Fibroblast of skin of right biceps (primary cell): ENCODE measurements at places on chromosomes 4 and X.
A peak's percentile ranks its signal among the peaks of the same experiment; 100 is the strongest.

GRCh38 chr4:80101792-80102116, 28.7 kb upstream of the ANTXR2 start:
- peak; percentile 54 for DNase-seq

- DNase-seq: peak; percentile 56
These were observed 82.1 kb downstream of the FIP1L1 start for GRCh38 chr4:53459548-53459947.

DNA sequence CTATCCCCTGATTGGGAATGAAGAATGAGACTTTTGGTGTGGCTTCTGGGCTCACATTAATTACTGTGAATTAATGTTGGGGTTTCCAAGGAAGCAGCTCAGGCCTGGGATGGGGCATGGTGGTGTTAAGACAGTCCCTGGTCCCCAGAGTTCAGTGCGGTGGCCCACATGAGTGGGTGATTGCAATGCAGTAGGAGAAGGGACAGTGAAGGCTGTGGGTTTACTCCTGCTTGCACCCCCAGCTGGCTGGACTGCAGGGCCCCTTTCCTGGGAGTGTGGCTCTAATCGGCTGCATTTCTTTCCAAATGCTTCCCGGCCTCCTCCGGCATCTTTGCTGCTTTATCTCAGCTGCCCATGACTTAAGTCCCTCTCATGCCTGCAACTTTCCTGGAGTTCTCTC, 28.2 kb upstream of the GPR78 start:
- DNase-seq: no peak

- DNase-seq: no peak
These were observed 13.4 kb downstream of the GIMD1 start for GRCh38 chr4:106355193-106355592.

DNA sequence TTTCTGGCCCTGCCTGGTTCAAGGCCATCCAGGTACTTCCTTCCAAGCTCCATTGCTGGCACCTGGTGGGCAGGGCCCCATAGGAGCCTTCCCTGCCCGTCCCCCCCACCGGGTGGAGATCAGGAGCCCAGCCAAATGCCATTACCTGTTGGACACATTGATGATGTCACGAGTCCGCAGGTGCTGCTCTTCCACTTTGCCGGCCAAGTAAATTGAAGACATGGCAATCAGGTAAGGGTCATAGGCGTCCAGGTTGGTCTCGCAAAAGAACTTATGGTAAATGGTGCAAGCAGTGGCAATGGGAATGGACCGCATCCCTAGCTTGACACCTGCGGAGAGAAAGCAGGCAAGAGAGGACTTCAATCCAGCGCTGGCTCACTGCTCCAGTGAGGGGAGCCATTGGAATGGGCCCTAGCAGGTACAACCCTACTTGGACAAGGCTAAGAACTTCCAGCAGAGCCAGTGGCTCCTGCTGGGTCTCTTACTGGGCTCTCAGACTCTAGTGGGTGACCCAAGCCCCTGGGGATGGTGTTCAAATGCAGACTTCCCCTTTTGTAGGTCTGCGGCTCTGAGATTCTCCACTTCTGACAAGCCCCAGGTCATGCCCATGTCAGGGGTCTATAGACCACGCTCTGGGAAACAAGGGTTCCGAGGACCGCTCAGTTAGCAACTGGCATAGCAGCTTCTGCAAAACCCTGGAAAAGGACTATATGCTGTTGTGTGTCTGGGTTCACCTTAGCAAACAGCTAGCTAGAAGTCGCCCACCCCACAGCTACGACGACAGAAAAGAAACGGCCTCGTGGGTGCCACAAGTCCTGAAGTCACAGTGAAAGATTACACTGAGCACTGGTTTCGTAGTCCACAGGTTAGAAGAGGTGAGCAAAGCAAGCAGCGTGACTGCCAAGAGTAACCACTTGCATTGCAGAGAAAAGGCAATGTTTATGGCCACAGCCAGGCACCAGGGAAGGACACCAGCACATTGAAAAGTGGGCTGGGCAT, 2.8 kb downstream of the CCNQ start:
- no peak for DNase-seq

GRCh38 chrX:71976753-71977152, 66.1 kb downstream of the NHSL2 start:
- DNase-seq: peak; percentile 31

GRCh38 chr4:156695163-156695562, 276.4 kb downstream of the PDGFC start:
- DNase-seq: no peak

DNA sequence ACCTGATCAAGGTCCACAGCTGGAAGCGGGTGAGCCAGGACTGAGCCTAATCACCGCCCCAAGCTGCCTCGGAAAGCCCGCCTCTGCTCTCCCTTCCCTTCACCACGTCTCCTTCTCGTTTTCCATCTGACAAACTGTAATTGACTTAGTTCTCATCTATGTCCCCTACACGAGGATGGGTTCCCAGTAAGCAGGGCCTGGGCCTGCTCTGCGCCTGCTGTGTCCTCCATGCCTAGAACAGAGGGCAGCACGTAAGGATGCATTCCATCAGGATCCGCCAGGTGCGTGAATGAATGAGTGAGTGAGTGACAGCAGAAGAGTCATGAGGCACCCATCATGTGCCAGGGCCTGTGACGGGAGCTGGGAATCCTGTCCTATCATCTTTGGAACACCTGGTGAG, 86.7 kb downstream of the JAKMIP1 start:
- no peak for DNase-seq

DNA sequence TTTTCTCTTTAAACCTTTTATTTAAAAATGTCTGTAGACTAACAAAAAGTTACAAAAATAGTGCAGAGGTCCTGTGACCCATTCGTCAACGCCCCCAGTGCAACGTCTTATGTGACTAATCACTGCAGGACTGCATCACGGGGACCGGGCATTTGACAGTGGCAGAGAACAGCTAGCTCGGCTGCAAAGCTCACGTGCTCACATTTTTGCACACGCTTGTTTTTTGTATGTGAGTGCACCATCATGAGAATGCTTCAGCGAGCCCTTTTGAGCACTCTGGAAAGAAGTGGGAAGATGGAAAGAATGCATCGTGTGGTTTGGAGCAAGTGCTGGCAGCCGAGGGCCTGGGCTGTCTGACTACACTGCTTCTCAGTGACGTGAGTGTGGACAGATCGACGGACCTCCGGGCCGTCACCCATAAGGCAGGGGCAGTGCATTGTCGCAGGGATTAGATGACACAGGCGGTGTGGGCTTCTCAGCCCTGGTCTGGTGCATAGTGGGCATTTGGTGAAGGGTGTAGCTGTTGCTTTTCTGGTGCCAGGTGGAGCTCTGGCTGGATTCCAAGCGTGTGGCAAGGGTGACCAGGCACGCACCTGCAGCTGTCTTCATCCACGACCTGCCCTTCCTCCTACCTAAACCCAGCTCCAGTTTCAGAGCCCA, 17.7 kb downstream of the SPON2 start:
- no peak for DNase-seq

GRCh38 chr4:59091146-59092142, 1981.3 kb upstream of the IGFBP7 start:
- no peak for DNase-seq

DNA sequence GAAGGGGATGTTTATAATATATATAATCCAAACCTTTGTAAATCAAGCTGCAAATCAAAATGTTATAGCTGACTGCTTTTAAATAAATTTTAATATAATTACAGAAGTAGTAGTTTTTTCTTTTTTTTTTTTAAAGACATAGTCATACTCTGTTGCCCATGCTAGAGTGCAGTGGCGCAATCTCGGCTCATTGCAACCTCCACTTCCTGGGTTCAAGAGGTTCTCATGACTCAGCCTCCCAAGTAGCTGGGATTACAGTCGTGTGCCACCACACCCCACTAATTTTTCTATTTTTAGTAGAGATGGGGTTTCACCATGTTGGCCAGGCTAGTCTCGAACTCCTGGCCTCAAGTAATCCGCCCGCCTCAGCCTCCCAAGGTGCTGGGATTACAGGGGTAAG, 178.7 kb downstream of the FBXW7 start:
- peak; percentile 54 for DNase-seq

DNA sequence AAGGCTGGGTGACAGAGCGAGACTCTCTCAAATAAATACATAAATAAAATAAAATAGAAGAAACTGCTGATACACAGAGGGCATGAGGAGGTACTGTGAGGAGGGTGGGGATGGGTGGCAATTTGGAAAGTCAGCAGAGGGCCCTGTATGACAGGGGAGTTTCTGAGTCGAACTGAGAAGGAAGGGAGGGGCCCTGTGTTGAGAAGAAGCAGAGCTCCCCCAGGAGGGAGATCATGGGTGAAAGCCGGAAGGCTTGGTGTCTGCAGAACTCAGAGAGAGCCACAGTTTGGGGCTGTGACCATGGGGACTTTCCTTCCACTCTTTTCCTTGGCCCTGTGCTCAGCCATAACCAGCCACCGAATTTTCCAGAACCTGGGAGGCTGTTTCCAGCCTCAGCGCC, 24.8 kb upstream of the AFAP1 start:
- DNase-seq: no peak

DNA sequence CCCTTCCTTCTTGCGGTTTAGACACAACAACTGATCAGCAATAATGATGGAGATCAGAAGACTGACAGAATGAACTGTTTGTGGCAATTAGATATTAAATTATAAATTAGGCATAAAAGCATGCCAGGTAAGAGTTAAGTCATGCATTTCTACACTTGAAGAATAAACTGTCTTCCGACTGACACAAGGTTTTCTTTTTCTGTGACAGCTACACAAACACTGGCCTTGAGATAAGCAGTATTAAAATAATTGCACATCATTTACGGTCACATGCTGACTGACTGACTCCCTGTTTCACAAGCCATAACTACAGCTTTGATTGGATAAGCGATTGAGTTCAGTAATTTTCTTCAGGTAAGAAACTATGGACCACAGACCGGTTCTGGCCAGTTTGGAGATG, 56.2 kb downstream of the UBE2NL start:
- DNase-seq: no peak

DNA sequence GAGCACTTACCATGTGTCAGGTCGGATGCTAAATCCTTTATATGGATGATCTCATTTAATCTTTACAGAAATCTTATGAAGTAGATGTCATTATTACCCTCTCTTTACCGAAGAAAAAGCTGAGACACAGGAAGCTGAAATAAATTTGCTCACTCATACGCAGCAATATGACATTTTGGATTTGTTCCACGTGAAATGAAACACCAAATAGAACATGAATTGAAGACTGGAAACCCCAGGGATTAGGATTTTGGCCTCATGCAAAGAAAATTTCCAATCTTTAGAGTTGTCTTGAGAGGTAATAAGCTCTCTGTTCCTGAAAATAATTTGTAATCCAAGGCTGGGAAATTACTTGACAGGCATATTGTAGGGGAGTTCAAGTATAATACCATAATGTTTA, 354.4 kb upstream of the CLNK start:
- peak; percentile 11 for DNase-seq
